ENCODE measurements at places on chromosomes 2 and 18.

DNA sequence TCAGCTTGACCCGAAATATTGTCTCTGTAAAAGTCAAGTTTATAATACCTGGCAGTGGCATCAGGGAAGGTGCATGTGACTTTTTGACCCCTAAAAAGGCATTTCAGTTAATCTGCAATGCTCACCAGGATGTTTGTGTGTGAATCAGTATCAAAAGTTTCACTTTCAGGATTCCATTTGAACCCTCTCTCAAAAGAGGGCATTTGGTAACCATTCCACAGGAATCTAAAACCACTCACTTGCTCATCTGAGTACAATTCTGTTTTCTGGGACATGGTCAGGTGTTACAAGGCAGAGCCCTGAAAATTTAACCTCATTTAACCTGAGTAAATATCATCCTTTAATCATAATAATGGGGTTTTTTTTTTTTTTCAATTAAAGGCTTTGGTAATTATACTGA, 77.9 kb upstream of the KLF7 start:
- DNase-seq = no peak

DNA sequence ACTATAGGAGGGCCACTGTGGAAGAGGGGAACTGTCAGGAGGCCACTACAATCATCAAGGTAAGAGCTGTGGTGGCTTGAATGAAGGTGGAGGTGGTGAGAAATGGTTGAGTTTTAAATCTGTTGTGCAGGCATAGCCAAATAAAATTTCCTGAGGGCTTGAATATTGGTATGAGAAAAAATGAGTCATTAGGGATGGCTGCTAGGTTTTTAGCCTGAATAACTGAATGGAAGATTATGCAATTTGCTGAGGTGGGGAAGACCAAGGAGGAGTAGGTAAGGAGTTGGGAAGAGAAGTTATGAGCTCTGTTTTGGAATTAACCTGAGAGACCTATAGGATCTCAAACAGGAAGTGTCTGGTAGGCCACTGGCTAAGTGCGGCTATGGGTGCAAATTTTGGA, 84.0 kb downstream of the KLHL14 start:
- DNase-seq = no peak

GRCh38 chr2:88095022-88095421, 27.4 kb downstream of the SMYD1 start:
- no peak for DNase-seq

GRCh38 chr2:219228911-219229304, 528 bp downstream of the ATG9A start:
- no peak for DNase-seq

- DNase-seq = no peak
These were observed 42.7 kb upstream of the IL1RL1 start for GRCh38 chr2:102268510-102269199.

DNA sequence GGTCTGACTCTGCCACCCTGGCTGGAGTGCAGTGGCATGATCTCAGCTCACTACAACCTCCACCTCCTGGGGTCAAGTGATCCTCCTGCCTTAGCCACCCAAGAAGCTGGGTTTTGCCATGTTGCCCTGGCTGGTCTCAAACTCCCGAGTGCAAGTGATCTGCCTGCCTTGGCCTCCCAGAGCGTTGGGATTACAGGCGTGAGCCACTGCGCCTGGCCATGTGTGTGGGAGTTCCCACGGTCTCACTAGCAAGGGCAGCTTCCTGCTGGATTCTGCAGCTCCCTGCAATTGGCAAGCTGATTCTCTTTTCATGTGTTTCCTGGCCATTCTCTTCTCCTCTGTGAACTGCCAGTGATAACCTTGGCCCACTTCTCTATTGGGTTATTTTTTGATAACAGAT, 84.0 kb downstream of the USP40 start:
- DNase-seq = no peak

- DNase-seq = no peak
These were observed 209.0 kb downstream of the EN1 start for GRCh38 chr2:118638453-118638852.

DNA sequence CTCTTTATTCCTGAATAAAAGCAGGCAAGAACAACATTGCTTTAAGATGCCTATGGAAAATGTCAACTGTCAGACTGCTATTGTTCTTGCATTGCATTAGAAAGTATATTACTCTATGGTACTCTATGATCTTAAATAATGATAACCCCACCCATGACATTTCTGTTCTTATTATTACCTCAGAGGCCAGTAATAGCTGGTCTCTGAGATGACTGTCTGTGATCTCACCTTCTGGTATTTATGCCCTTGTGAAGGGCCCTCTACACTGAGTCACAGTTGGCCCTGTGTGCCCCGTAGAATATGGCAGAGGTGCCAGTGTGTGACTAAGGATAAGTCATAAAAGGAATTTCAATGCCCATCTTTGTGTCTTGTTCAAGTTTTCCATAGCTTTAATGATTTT, 61.0 kb downstream of the SPP2 start:
- no peak for DNase-seq

- no peak for DNase-seq
These were observed 32.6 kb downstream of the MYL12B start for GRCh38 chr18:3294435-3295080.

GRCh38 chr2:69796174-69796573, 33.3 kb upstream of the GMCL1 start:
- DNase-seq = no peak

- no peak for DNase-seq
These were observed 10.3 kb upstream of the GALNT14 start for GRCh38 chr2:31148514-31148913.

- no peak for DNase-seq
These were observed 103.8 kb upstream of the CDC42EP3 start for GRCh38 chr2:37774976-37775907.

DNA sequence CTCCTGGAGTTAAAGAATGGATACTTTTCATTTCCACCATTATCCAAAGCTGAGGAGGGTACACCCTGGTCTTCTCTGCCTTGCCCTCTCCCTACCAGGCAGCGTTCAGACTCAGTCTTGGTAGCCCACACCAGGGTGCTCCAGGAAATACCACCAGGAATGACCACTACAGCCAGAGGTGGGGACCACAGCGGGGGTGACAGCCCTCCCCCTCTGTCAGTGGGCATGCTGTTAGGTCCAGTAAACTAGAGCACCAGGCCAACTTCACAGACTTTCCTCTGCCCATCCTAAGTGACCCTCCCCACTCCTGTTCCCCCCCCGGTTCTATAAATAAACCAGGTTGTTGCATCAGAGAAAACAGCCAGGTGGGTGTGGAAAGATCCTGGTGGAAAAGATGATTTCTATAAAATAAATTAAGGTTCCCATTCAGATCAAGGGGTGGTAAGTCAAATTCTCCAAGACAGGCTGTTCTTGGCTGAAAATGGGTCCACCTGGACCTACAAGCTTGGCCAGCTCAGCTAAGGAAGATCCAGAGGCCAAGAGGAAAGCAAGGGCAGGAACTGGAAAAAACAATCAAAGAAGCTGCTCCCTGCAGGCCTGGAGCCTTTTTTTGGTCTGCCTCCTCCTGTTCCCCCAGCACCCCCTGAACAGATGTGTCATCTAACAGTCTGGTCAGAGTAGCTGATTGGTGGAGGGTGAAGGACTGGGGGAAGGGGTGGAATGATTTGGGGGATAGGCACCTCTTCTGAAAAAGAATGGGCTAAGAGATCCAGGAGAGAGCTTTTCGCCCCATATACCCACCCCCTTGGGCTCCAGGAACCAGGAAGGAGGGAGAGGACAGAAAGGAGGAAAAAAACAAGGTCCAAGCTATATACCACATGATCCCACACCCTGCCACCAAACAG, 2.3 kb downstream of the RAB11FIP5 start:
- DNase-seq = no peak

DNA sequence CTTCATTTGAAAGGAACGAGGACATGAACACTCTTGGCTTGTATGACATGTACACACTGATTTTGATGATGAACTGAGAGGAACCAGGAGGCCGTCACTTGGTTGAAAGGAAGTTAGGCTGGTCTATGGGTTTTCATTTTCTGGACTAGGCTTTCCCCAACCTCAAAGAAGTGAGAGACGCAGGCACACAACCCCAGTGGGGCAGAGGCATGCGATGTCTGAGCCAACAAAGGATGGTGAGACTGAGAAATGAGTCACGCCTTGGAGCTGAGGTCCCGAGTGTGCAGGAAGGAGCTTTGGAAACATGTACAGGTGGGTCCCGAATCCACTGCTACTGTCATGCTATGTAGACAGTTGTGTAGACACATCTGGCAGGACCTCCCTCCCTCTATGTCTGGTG, 24.1 kb downstream of the SIGLEC15 start:
- no peak for DNase-seq

DNA sequence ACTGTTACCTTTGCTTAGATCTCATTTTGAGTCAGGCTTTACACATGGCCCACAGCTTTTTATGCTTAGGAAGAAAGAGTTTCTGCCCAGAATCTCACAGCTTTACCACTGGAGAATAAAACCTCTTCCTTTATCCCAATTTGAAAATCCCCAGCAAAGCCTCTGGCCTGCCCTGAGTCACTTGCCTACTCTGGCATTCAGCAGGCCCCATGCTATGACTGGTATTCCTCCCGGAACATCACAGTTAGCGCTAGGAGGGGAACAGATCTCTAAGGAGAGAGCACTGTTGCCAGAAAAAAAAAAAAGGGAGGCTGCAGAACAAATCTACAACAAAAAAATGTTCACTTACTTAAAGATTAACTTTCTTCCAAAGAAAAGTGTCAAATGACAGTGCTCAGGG, 152.9 kb upstream of the DNMT3A start:
- no peak for DNase-seq

GRCh38 chr2:226995625-226996041, 159.8 kb downstream of the RHBDD1 start:
- no peak for DNase-seq
